ENCODE measurements at places on chromosomes 12 and 14. TPM values are rescaled to one million over a fixed set of nuclear protein-coding genes. Genes with fewer than 3 reads are reported as not detected.

DNA sequence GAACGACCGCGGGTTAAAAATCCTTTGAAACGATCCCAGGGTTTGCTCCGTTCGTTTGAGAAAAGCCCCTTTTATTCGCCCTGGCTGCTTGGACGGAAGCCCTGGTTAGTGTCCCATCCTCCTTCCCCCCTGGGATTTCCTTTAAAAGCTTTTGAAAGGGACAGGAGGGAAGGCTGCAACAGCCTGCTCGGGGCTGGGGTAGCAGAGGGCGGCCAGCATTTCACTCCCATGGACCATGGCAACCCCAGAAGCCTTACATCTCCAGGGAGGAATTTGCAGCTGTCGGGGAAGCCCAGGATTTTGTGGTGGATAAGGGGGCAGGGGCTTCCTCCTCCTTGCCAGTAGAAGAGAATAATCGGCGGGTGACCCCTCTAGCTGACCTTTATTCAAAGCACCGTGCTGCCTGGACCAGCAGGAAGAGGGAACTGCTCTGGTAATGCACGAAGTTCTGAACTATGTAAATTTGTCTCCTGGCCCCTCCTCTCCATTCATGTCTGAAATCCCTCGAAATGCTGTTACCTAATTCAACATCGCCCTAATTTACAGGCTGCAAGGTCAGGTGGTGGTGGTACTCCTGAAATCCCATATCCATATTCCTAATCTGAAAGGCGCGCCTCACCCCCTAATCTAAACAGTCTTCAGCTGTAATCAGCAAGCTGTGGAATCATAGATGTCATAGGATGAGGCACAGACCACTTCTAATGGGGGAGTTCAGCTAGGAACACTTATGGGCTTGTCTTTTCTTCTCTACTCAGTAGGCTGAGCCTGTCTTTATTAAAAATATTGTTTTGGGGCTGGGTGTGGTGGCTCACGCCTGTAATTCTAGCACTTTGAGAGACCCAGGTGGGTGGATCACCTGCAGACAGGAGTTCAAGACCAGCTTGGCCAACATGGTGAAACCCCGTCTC is 1.0 kb upstream of the CLIP1 start:
- no peak for DNase-seq

- DNase-seq = no peak
Measured at GRCh38 chr12:59077575-59078426, 157.5 kb upstream of the LRIG3 start.

GRCh38 chr12:54890339-54890738 is 36.0 kb downstream of the MUCL1 start:
- no peak for DNase-seq

- DNase-seq = no peak
Measured at GRCh38 chr12:121176826-121177529, 33.0 kb upstream of the P2RX4 start.

DNA sequence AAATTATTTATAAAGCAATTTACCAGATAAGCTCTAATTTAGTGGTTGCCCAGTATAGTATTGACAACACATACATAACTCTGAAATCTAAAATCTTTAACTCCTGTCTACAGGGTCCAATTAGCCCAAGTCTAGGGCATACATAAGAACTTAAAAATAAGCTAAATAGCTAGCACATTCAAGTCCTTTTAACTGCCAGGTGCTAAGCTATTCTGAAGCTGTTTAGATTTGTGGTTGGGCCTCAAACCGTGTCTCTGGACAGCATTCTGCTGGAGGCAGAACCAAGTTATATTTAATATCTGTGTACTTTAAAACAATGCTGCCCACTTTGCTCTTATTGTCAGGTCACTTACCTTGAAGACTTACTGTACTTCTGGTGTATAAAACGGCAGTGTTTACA is 19.0 kb downstream of the RPS6KA5 start:
- no peak for DNase-seq

The LHX5 gene
- total RNA-seq = not detected

The DLGAP5 gene
- total RNA-seq = not detected
